ENCODE measurements at places on chromosomes 4 and X.

DNA sequence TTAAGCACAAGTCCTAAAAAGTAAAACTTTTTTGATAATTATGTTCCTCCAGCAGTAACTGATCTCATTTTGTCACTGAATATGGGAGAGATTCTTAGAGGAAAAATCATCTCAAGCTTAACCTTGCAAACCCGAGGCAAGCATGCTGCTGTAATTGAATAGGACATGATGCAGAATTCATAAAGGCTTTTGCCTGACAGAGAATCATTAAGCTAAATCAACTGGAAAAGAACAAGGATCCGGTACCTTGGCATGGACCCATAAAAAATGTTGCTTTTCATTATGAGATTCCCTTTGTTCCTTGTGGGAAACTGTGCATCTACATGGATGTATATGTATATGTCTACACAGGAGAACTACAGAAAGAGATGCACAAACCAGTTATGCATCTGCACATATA lies 149.1 kb downstream of the PAPSS1 start:
- DNase-seq, result no peak

DNA sequence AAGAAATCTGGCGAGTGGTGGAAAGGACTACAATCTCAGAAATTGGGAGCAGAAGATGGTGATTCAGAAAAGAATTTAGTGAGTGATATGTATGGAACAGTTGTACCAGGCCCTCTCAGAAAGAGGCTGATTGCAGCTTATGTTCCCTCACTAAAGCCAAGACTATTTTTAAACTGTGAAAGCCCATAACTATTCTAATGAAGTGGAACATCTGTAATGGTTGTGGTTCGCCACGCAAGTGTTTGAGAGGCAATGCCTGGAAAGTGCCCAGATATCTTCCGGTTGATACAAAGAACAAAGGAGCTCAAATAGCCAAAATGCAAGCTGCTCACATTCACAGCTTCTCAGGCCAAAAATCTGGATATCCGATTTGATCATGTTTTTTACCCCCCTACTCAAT lies 1250.7 kb downstream of the RAPGEF2 start:
- no peak for DNase-seq

DNA sequence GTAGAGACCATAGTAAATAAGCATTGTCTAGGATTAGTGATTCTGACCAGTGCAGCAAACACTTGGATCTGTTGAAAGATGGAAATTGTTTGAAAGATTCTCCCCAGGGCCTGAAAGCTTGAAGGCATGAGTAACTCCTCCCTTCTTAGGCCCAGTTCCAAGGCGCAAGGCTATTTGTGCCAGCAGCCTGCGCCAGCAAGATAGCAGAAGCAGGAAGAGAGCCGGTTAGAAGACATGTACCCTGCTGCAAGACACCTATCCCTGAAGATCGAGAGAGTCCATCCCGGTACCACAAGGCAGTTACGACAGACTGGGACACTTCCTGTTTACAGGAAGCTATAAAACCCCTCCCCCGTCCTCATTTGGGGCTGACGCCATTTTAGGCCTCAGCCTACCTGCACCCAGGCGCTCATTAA lies 72.4 kb upstream of the JADE1 start:
- peak; percentile 70 for DNase-seq

DNA sequence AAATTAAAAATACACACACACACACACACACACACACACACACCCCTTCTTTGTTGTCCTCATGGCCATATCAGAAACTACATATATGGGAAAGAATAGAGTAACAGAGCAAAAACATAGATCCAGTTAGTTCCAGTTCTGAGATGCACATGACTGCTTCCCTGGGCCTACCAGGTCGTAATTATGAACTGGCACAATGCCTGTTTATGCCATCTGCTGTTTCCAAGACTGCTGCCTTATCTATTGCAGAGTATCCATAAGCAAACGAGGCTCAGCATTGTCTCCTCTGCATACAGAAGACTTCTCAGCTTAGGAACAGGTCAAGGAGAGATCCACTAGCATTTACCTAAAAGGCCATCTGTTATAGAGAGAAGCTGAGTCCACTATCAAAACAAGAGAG lies 789.0 kb downstream of the TECRL start:
- no peak for DNase-seq

GRCh38 chrX:154398668-154399526 lies 720 bp downstream of the RPL10 start:
- peak; percentile 87 for DNase-seq

DNA sequence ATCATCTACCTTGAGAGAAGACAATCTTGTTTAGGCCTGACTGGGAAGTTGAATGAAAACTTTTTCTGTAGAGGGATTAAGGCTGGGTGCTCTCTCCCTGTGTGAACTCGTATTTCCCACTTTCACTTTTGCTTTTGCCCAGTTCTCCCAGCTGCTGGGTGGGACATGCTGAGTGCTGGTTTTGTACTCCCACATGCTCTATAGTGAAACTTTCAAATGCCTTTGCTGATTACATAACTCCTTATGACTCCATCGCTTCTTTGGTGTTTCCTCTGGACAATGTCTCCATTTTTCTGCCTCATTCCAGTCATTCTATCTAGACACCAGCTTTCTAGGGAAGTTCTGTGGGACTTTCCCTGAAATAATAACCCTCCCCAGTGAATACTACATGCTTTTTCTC lies 100.5 kb downstream of the CLNK start:
- DNase-seq, result peak; percentile 87

GRCh38 chr4:76548704-76549103 lies 113.7 kb downstream of the SHROOM3 start:
- no peak for DNase-seq

GRCh38 chr4:105708181-105709080 lies at the start of the genes GSTCD and INTS12:
GSTCD (plus strand) TSS chr4:105708784; CDS start chr4:105717614, 8,830 bp downstream.
INTS12 (minus strand) TSS chr4:105708689; CDS start chr4:105700005, 8,684 bp downstream.
- DNase-seq, result peak; percentile 94

- DNase-seq, result no peak
Measured at GRCh38 chr4:10201381-10202223, 85.0 kb upstream of the WDR1 start.

GRCh38 chr4:53169695-53170617 lies 195.9 kb downstream of the SCFD2 start:
- no peak for DNase-seq

GRCh38 chr4:13778367-13778766 lies 150.8 kb upstream of the BOD1L1 start:
- no peak for DNase-seq

DNA sequence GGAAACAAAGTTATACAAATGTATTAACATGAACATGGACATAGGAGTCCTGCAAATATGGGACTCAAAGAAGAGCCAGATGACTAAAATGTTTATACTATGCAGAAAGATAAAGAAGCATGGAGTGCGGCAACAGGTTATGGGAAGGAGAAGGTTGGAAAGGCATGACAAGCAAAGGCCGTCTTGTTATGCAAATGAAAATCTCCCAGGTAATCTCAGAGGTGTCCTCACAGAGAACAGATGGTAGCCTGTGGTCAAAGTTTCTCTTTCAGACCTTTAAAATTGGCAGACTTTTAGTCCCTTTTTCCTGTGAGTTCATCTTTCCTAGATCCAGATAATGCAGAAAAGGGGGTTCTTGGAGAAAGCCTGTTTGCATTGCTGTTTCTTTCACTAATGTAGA lies 116.4 kb upstream of the BEND4 start:
- no peak for DNase-seq
